Ecto neural progenitor cell (in vitro differentiated cells): ENCODE measurements at places on chromosomes 12 and 14.

DNA sequence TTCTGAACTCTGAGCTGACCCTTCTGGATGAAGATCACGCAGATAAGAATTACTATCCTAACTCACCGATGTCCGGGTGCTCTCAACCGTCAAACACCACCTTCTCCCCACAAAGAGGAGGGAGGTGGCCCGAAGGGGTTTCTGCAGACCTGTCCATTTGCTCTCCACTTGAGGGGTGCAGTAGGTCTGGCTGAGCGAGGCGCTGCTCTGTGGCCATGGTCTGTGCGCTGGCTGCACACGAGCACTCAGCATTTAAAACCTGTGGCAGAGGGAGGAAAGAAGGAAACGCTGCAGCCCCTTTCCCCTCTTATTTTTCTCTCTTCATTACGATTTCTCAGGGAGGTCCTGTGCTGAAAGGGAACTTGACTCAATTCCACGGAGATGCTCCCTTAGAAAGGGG is 1.5 kb upstream of the HOXC13 start:
- DNase-seq = peak; percentile 45

GRCh38 chr12:54606556-54606955 is 18.1 kb upstream of the PPP1R1A start:
- peak; percentile 45 for DNase-seq

GRCh38 chr12:122966743-122967550 is 684 bp upstream of the ABCB9 start:
- DNase-seq = no peak

- no peak for DNase-seq
These were observed 136.9 kb downstream of the STXBP6 start for GRCh38 chr14:24913021-24913420.

- no peak for DNase-seq
These were observed 124.9 kb upstream of the ATXN7L3B start for GRCh38 chr12:74412606-74413230.

DNA sequence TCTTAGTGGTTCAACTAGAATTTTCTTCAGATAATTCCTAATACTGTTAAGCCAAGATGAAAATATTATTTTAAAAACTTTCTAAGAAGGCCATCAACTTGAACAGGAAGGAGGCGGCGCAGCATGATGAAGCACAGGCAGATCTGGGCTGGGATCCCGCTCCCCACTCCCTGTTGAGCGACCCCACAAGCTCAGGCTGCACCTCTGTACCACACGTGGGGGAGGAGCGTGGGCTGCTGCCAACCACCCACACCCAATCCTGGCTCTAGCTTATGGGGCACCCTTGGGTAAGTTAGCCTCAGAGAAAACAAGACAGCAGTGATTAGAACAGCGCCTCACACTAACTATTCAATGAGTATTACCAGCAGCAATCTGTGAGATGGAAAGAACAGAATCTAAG is 6.0 kb downstream of the MTERF2 start:
- DNase-seq = no peak

DNA sequence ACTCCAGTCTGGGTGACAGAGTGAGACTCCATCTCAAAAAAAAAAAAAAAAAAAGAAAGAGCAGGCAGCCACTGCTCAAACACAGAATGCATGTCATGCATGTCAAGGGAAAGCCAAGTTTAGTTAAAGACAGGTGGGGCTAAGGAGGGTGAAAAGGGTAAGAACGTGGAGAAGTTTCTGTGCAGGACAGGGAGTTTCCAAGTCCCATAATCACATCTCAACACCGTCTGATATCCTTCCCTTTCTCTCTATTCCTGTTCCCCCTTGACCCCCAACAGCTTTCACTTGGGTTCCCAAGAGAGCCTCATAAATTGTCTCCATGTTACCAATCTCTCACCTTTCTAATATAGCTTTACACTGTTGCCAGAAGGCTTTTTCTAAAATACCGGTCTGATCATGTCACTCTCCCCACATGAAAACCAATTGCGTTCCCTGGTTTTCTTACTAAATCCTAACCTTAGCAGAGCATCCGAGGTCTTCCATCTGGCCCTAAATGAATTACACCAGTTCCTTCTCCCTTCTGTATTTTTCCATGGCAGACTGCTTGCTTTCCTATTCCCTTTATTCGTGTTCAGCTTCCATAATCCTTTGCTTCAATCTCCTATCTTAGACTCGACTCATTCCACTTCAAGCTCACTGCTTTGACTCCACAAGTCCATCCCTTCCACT is 37.0 kb downstream of the LIMA1 start:
- no peak for DNase-seq

DNA sequence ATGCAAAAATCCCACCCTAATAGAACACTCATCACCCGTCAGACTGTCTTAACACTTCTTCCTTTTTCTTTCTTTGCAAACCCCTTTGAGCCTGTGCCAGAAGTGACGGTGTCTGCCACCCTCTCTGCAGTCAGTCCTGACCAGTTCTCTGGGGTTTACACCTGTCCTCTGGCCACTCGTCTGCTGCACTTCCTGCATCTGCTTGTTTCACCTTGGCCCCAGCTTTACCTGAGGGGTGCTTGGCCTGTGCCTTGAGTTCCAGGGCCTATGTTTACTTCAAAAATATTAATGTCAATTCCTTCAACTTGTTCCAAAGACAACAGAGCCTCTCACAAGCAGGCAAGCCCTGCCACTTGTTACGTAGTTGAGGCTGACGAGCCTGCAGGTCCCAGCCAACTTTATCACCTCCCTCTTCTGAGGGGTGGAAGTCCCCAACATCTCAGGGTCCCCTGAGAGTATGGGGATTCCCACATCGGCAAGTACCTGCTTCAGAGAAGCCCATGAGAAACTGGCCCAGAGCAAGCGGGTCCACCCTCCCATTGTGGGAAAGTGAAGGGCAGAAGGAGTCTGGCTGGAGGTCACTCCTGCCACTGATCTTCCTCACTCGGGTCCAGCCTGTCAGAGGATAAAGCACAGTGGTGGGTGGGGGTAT is 205.4 kb downstream of the DAD1 start:
- no peak for DNase-seq

- no peak for DNase-seq
These were observed 8.5 kb downstream of the MAPKAPK5 start for GRCh38 chr12:111850526-111850925.

DNA sequence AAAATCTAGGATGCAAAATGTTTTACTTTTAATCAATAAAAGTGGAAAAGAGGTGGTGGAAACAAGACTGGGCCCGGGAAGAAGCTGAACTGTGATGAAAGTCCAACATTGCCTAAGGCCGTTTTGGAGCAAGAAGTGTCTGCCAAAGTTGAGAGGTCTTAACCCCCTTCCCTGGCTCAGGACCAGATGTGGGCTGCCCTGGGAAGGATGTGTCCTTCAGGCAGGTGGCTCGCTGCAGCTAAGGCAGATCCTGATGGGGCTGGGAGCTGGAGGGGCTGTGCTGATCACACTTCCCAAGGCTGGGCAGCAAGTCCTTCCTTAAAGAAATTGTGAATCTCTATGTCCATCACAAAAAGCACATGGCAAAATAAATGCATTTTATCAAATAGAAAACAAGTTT is 581.6 kb downstream of the GALC start:
- peak; percentile 50 for DNase-seq

DNA sequence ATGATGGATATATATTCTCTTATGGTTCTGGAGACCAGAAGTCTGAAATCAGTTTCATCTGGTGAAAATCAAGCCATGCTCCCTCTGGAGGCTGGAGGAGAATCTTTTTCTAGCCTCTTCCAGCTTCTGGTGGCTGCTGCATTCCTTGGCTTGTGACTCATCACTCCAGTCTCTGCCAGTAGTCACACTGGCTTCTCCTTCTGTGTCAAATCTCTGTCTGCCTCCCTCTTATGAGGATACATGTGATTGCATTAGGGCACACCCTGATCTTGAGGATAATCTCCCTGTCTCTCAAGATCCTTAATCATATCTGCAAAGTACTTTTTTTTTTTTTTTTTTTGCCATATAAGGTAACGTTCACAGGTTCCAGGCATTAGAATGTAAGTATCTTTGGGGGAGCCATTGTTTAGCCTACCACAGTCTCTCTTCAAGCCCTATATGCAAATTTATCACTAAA is 17.7 kb downstream of the DNAL1 start:
- DNase-seq = no peak

GRCh38 chr12:92546635-92547348 is 156.0 kb upstream of the PLEKHG7 start:
- no peak for DNase-seq

DNA sequence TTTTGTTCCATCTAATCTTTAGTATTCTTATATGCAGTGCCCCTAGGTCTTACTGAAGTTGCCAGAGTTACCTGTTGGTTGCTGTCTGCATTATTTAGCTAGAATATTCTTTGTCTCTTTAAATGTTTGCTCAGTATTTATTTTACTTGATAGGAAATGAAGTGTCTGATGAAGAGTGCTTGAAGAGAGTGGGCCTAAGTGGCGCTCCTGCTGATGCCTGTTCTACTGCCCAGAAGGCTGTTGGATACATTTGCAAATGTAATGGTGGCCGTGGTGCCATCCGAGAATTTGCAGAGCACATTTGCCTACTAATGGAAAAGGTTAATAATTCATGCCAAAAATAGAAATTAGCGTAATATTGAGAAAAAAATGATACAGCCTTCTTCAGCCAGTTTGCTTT is 18.9 kb downstream of the CMAS start:
- DNase-seq = no peak
